NCI-H187 (cell line): ENCODE measurements at places on chromosomes 5 and 9.

- DNase-seq = no peak
These were observed 16.9 kb upstream of the ADRA1B start for GRCh38 chr5:159899067-159900049.

GRCh38 chr5:161095953-161096352, 243.9 kb upstream of the ATP10B start:
- DNase-seq = no peak

DNA sequence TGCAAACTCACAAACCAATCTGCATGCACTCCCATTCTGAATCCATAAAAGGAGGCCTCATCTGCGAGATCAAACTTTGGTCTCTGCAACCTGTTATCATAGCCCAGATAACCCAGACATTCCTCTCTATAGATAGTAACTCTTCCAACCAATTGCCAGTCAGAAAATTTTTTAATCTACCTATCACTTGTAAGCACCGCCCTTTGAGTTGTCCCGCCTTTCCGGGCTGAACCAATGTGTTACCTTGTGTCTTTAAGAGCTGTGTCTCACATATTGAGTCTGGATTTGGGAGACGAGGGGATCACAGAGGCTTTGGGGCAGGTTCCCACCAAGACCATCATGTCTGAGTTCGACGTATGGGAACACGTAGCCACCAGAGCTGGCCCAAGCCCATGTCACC, 91.1 kb upstream of the PPP1R26 start:
- DNase-seq = no peak

- DNase-seq = no peak
These were observed 57.1 kb downstream of the MACROH2A1 start for GRCh38 chr5:135341696-135342550.

DNA sequence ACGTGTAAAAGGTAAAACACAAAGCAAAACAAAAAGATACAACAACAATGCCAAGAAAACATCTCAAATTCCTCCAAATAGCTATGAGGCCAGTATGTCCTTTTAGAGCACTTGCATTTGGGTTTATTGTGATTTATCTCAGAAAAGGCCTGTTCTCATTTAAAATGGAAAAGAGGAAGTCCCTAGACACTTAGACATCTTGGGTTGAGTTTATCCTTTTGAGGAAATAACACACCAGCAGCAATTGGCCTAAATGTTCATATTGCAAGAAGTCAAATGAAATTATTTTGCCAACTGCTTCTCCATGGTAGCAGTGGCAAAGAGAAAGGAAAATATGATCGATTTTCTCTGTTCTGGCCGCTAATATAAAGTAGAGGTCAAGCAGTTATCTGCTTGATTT, 43.6 kb upstream of the TRMT10B start:
- DNase-seq = no peak
